Effector CD4-positive, alpha-beta T cell (primary cell): ENCODE measurements at places on chromosomes 5 and 9.

GRCh38 chr5:169213479-169213878 is 87.5 kb downstream of the SLIT3 start:
- DNase-seq = no peak

- DNase-seq = no peak
These were observed 21.5 kb downstream of the GABBR2 start for GRCh38 chr9:98686961-98687855.

- DNase-seq = no peak
These were observed 25.7 kb downstream of the PDGFRB start for GRCh38 chr5:150129813-150130492.

- DNase-seq = no peak
These were observed 19.6 kb downstream of the SH2D3C start for GRCh38 chr9:127758843-127759242.

DNA sequence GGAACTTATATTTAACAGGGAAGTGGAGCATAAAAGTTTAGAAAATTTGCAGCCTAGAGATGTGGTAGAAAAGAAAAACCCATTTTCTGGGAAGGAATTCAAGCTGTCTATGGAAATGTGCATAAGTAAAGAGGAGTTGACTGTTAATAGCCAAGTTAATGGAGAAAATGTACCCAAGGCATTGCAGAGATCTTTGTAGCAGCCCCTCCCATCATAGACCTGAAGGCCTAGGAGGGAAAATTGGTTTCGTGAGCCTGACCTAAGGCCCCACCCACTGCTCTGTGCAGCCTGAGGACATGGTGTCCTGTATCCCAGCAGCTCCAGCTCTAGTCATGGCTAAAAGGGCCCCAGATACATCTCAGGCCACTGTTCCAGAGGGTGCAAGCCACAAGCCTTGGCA is 772.4 kb upstream of the RIOK2 start:
- no peak for DNase-seq

- no peak for DNase-seq
These were observed 197.1 kb downstream of the NR3C1 start for GRCh38 chr5:143206196-143207053.

GRCh38 chr5:59038798-59039295 is 456.0 kb downstream of the RAB3C start:
- no peak for DNase-seq

DNA sequence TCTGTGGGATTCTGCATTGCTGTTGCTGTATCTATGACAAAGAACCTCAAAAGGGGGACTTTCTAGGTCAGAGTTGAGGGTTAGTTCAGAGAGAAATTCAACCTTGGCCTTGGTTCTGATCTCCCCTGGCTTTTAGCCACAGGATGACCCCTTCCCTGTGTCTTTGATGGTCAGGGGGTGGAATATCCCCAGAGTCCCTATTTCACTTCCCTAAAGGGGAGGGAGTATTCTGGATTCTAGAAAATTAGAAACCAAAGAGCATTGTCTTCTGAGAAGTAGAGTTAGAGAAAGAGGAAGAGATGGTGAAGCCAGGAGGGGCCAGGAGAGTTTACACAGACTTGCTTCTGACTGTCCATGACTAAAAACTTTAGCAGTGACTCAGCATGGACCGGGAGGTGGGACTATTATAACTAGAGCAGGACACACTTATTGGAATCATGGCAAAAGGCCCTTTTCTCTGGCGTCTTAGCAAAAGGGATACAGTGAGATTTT is 56.2 kb upstream of the LPAR1 start:
- no peak for DNase-seq
